ENCODE measurements at places on chromosomes 12 and 14. TPM values are rescaled to one million over a fixed set of nuclear protein-coding genes. Genes with fewer than 3 reads are reported as not detected.

SERPINA9 gene
- total RNA-seq = not detected

SLC10A1 gene
- total RNA-seq = not detected

GLS2 gene
- 0.22 TPM for total RNA-seq

FAM181A gene
- total RNA-seq = not detected

APOLD1 gene
- total RNA-seq = 13.2 TPM

ARL1 gene
- 173 TPM for total RNA-seq

FAM186B gene
- 0.22 TPM for total RNA-seq

ETNK1 gene
- total RNA-seq = 31.3 TPM

LTBP2 gene
- total RNA-seq = 134 TPM

C12orf50 gene
- total RNA-seq = not detected

CPNE6 gene
- not detected for total RNA-seq

SPRYD4 gene
- total RNA-seq = 1.7 TPM

GRIP1 gene
- total RNA-seq = 3.5 TPM

IL22 gene
- not detected for total RNA-seq

GPR137C gene
- total RNA-seq = 0.44 TPM

CELA1 gene
- not detected for total RNA-seq

SMAGP gene
- 10.2 TPM for total RNA-seq

GLT8D2 gene
- 19.0 TPM for total RNA-seq

MYO1H gene
- not detected for total RNA-seq

RD3L gene
- total RNA-seq = not detected

SLC8B1 gene
- total RNA-seq = 20.4 TPM

CIT gene
- total RNA-seq = 16.4 TPM

PAX9 gene
- total RNA-seq = under 0.01 TPM

PTPRB gene
- total RNA-seq = 3.1 TPM

PITPNM2 gene
- total RNA-seq = 4.6 TPM

Data from uterine smooth muscle cell (primary cell).